ENCODE measurements at places on chromosomes 5 and 9.

- DNase-seq = no peak
Measured at GRCh38 chr5:126195410-126196100, 227.7 kb upstream of the GRAMD2B start.

GRCh38 chr5:14457476-14457875 lies 124.1 kb upstream of the OTULINL start:
- DNase-seq = no peak

GRCh38 chr5:91022518-91022917 lies 360.6 kb downstream of the ARRDC3 start:
- no peak for DNase-seq

DNA sequence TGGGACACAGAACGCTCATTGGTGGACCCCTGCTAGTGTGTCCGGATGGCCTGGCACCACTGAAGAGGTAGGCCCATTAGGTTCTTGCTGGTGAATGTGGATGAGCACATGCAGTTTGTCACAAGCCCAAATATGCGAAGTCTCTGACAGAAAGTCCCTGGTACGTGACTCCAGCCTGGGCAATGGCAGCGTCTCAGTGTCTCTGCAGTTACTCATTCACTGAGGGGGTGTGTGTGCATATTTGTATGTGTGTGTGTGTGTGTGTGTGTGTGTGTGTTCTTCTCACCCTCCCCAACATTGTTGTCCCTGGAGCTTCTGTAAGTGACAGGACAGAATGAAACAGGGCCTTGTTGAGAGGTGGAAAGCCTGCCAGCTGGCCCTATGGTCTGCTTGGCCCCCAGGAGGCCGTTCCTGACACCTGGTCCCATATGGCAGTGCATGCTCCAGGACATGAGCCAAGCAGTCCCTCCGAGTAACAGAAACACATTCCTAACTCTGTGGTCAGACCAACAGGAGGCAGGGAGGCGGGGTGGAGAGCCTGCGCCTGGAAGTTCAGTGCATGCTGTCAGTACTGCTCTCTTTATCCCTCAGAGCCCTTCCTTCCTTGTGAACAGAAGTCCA lies 169.9 kb downstream of the SLC28A3 start:
- DNase-seq = no peak

- DNase-seq = no peak
Measured at GRCh38 chr9:22134390-22134789, 125.3 kb upstream of the CDKN2B start.

All from activated T-helper 1 cell treated with Interleukin-2 at 50 U/mL for 16 hours (primary cell).